Fibroblast of the conjunctiva (primary cell): ENCODE measurements at places on chromosomes 11 and 22.

GRCh38 chr22:31192513-31192912 lies 19.6 kb upstream of the LIMK2 start:
- DNase-seq = peak; percentile 78

DNA sequence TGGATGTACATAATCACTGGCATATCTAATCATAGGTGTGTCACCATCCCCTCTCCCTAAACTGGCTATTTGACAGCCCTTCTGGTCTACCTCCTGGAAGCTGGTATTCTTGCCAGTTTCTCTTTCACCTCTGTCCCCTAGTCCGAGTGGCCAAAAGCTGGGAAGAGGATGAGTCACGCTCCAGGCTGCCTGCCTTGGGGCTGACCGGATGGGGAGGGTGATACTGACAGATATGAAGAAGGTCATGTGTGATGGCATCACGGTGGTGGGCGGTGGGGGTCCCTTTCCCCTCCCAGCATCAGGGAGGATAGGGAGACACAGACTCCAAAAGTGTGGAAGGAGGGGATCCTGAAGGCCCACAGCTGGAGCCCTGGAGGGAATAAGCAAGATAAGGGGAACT lies 4.8 kb downstream of the OAF start:
- DNase-seq = no peak

GRCh38 chr11:14193644-14194043 lies 165.3 kb downstream of the RRAS2 start:
- DNase-seq = no peak

DNA sequence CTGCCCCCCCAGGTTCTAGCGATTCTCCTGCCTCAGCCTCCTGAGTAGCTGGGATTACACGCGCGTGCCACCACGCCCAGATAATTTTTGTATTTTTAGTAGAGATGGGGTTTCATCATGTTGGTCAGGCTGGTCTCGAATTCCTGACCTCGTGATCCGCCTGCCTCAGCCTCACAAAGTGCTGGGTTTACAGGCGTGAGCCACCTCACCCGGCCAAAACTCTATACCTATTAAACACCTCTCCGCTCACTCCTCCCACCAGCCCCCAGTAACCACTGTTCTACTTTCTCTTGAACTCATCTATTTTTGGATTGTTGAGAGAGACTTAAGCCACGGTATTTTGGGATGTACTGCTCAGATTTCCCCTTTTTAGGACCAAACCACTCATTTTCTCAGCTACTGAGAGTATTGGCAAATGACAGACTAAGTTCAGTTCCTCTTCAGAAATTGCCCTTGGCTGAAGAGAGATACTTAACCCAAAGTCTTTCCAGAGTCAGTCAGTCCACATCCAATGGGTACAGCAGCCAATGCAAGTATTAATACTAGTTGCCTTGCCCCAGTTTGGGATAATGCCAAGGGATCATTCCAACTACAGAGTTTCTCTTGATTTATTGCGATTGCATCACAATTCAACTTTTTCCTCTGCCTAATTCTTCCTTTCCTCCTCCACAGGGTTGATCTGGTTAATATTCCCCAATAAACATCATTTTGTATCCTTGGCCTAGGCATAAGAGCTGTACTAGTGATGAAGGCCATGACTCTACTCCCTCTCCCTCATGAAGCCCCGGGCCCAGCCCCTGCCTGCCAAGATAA lies 36.8 kb upstream of the CSTF3 start:
- peak; percentile 39 for DNase-seq

DNA sequence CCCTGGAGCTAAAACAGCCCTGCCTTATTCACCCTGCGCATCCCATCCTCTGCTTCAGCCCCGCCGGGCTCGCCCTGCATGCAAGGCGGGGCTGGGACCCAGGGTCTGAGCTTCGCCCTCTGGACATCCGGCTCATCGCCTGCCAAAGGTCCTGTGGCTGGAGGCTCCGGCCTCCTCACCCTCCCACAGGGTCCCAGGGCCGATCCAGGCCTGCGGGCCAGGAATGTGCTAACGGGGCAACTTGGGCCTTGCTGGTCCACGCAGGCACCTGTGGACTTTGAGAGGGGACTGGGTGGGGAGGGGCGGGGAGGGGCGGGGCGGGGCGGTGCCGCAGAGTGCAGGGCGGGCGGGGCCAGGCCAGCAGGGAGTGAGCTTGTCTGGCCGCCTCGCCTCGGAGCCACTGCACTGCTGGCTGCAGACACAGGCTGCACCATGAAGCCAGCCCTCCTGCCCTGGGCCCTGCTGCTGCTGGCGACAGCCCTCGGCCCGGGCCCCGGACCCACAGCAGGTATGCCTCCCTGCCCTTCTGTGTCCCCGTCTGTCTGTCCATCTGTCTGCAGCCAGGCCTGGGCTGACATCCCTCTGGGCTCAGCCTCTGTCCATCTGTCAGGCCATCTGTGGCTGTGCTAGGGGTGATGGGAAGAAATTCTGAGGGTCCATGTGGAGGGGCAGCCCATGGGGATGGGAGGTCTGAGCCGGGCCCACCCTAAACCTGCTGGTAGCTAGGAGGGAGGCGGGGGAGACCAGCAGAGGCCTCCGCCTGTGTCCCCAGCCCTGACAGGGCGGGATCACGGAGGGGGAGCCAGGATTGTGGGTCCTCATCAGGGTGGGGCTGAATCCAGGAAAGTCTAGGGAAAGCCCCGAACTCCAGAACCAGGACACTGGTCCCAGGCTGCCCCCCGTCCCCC lies at the start of gene SUSD2:
SUSD2 (plus strand) TSS at position 400 of the 908 bp plus-strand sequence; CDS start at position 433, 33 bp downstream.
- DNase-seq = no peak
